ENCODE measurements at places on chromosomes 4 and X.

GRCh38 chr4:145907812-145908211 lies 30.8 kb downstream of the ZNF827 start:
- no peak for DNase-seq

DNA sequence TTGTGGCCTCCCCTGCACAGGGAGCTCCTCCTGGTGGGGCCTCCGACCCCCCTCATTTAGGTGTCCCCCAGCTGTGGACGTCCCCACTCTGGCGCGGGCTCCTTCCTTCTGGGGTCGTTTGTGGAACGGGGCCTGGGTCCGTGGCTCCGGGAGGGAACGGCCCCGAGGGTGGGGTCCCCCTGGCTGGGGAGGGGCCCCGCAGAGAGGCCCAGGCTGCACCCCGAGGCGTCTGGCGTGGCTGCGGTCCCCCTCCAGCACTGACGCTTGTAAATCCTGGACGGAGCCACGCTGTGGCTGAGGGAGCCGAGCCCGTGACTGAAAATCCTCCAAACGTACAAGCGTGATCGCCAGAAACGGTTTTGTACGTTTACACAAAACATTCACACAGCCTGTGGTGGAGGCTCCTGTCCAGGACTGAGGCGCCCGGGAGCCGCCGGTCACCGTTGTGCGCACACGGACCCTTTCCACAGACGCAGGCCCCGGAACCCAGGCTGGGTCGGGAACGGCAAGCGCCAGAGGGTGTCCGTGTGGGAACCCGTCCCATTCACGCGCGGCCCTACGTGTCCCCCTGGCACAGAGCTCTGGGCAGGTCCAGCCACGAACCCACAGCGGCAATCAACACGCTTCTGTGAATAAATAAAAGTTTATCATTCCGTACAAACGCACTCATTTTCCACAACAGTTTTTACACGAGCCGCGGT lies 15.2 kb upstream of the GTPBP6 start:
- no peak for DNase-seq

DNA sequence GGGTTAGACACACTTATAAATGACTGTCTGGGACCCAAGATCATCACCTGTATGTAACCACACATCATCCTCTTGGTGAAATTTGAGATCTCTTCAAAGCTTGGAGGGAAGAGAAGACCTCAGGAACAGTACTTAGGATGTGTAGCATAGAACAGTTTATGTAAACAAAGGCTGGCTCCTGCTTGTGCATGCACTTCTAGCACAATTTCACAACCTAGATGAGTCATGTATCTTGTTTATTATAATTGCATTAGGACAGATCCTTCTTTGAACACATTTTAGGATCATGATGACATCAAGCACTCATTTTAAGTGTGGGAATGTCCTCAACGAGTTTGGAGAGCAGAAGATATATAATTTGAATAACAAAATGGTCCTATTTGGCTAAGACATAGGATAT lies 26.3 kb upstream of the ZMAT1 start:
- no peak for DNase-seq

DNA sequence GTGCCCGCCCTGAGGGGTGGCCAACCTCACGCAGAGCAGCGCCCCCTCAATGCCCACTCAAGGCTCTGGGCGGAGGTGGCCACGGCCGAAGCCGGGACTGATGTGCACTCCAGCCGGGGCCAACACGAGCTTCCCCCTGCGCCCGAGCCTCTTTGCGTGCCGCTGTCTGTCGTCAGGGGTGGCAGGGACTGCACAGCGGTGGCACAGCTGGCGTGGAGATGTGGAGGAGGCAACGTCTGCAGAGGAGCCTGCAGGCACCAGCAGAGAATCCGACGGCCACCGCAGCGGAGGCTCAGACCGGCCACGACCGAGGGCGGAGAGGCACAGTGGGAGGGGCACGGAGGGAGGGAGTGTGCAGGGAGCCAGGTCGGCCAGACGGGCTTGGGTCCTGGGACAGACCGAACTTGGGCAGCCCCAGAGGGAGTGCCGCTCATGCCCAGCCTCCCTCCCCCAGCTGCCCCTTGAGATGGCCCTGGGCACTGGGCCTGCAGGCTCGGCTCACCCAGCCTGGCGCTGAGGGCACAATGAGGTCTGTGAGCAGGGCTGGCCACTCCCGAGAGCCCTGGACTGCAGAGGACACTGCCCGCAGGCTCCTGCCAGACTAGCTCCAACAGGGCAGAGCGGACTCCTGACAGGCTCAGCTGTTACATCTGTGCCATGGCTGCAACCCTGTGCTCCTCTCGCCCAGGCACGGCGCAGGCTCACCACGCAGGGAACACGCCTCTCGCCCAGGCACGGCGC lies 46.5 kb upstream of the CPLX1 start:
- no peak for DNase-seq

GRCh38 chrX:108224218-108224617 lies 132.6 kb downstream of the ATG4A start:
- no peak for DNase-seq

GRCh38 chr4:178781779-178782178 lies 1339.5 kb upstream of the AGA start:
- no peak for DNase-seq

DNA sequence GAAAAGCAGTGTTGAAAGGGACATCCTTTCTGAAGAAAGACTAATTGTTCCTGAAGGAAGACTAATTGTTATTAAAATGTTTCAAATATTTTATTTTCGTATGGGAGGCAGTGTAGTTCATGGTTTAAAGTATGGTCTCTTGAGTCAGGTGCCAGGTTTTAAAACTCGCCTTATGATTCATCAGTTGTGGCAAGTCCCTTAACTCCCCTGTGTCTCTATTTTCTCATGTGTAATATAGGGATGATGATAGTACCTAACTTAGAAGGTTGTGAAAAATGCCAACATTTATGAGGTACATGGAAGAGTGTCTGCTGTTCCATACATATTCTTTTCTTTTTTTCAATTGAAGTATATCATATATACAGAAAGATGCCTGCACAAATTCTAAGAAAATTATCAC lies 414.2 kb upstream of the DIPK2B start:
- no peak for DNase-seq

- DNase-seq, result no peak
These were observed 103.9 kb upstream of the KLHL13 start for GRCh38 chrX:118220509-118220908.

GRCh38 chrX:40501164-40501855 lies 79.5 kb upstream of the ATP6AP2 start:
- DNase-seq, result no peak

DNA sequence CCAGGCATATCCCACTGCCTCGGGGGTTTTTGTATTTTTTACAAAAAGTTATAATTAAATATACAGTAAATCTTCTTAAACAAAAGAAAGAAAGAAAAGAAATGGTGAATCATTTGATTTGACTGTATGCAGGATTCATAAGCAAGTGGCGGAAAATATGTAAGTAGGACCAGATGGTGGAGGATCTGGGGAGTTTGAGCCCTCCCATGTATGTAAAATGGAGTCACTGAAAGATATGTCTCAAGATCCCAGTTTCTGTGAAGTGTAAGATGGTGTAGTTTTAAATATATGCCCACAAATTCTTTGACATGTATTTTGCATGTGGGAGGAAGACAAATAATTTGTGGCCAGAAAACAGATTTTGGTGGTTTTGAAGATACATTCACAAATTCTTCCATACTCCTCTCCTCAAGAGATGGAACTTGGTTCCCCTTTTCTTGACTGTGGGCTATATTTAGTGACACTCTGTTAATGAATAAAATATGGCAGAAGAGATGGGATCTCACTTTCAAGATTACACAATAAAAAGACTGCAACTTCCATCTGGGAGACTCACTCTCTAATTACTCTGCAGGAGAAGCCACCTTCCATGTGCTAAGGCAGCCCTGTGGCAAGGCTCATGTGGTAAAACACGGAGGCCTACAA lies 133.6 kb upstream of the S100G start:
- no peak for DNase-seq

DNA sequence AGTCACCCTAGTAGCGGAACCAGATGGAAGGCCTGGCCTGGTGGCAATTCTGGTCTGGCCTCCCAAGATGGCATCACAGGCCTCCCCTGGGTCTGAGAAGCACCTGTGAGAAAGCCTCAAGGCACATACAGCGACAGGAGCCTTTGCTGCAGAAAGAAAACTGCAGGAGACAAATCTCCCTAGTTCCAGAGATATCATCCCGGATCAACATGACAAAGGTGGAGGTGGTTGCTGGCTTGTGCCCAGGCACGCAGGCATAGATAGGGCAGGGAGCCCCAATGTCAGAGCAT lies 93.6 kb downstream of the BCOR start:
- DNase-seq, result no peak

- DNase-seq, result no peak
These were observed 60.2 kb downstream of the ATOH1 start for GRCh38 chr4:93888768-93889167.

- no peak for DNase-seq
These were observed 200.6 kb downstream of the APBB2 start for GRCh38 chr4:41013746-41014145.

DNA sequence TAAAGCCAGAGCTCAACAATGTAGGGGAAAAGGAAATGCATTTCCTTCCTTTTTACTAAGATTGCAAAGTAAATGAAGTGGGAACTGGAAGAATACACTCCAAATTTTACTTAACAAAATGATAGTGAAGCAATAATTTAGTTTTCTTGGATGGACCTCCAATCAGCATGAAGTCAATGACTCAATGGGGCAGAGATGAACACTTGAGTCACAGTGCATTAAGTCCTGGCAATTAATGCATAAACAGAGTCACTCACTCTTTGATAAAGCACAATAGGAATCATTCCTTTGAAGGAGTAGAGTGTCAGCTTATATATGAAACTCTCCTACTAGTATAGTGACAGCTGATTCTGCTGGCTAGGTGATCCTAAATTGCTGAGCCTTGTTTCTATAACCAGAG lies 66.7 kb upstream of the FRAS1 start:
- DNase-seq, result no peak

DNA sequence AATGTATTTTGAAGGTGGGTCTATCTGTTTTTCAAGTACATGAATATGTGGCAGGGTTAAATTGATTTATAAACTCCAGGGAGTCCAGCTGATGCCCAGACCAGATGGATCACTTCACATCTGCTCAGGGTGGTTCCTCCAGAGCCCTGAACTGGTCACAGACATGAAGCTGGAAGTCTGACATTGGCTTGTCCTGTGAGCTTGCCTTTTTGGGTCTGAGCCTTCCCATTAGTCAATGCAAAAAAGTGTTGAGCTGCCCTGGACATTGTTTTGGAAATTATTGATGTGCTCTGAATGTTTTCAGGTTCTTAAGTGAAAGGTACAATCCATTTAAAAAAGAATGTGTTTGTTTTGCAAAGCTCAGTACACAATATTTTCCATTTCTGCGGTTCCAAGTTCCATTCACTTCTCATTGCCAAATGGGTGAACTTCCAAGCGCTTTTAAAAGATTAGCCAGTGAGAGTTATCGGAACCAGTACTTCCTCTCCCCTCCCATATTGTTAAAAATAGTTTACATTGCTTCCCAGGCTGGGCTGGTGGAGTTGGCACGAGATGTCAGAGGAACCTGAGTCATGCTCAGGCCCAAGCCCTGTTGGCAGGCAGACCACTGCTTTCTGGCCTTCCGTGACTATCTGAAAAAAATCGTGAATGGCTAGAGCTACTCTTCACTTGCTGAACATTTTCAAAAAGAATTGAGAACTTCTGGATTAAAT lies 52.1 kb downstream of the PDGFRA start:
- no peak for DNase-seq

DNA sequence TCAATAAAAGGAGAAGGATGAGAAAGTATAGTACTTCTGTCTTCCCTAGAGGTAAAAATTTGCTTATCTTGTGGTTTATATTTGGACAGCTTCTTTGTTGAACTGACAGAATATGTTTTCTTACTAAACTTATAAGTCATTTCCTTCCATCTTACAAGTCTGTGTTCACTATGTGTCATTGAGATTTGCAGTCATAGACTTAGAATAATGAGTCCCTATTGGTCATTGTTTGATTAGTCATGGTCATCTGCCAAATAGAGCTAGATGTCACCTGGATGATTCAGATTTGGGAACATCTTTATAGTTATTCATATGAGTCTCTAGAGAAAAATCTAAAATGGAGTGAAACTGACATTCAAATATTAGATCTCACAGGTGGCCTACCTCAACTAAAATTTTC lies 51.5 kb downstream of the SPATA18 start:
- DNase-seq, result no peak

DNA sequence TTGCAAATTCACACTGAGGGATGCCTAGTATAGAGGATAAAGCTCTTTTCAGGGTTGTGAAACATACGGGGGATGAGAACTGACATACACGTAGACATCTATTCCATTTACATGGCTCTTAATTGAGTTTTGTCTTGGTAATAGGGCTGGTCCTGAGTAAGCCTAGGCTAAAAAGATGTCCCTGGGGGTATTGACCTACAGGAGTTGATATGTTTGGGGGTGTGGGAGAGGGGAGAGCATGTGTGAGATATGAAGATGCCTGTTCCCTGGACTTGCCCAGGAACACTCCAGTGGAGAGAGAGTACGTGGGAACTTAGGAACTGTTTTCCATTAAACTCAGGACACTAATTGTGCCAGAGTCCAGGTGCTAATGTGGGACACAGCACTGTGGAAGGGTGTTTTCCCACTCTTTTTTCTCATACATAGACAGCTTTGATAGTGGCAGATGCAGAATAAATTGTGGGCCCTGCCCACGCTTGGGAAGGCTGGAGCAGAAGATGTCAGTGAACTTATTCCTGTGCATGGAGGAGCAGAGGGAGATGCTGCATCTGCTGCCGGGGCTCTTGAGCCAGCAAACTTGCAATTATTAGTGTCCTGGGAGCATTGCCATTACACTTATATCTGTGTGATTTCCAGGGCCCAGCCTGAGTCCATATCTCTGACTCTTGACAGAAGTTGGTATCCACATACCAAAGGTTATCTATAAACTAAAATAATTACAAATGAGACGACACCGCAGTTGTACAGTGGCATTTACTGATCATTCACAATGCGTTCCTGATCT lies 20.7 kb downstream of the SYNPO2 start:
- DNase-seq, result no peak

DNA sequence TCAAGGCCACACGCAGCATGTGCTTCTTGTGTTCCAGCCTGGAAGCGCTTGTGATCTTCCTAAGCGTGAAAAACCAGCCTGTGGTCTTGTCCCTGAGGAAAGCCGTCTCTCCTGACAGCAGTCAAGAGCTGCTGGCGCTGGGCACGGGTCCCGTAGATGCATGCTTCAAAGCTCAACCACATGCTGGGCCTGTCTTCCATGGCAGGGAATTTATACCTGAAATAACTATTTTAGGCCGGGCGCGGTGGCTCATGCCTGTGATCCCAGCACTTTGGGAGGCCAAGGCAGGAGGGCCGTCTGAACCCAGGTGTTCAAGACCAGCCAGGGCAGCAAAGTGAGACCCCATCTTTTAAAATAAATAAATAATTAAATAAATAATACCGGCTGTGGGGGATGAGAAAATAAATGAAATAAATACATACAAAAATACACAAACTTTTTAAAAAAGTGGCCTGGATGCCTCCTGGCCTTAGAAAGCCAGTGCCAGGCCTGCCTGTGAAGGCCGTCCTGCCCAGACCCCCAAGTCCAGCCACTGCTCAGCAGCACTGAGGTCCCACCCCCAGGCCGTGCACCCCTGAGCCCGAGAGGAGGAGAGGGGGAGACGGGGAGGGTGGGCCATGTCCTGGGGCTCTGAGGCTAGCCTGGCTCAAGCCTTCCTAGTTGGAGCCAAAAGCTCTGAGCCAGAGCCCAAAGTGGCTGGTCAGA lies 10.4 kb downstream of the LRPAP1 start:
- no peak for DNase-seq

- no peak for DNase-seq
These were observed 105.9 kb downstream of the CT47B1 start for GRCh38 chrX:120769576-120770341.

All from activated T-cell treated with anti-CD3 and anti-CD28 coated beads for 4 hours (primary cell).